ENCODE measurements at places on chromosomes 4 and X.

- no peaks in the 10 kb centered on the region for H3K36me3 ChIP-seq
- H3K27ac ChIP-seq, result no peak overlapping the region
- no peak for DNase-seq
These were observed 21.9 kb downstream of the AP1AR start for GRCh38 chr4:112253382-112254000.

- H3K4me1 ChIP-seq, result peaks cover 65% of the 10 kb centered on the region
- DNase-seq, result no peak
- no peaks in the 10 kb centered on the region for H3K27me3 ChIP-seq
- no peaks in the 10 kb centered on the region for H3K36me3 ChIP-seq
- H3K27ac ChIP-seq, result no peak overlapping the region
- H3K4me3 ChIP-seq, result no peak overlapping the region
These were observed 6.6 kb downstream of the ZFX start for GRCh38 chrX:24156177-24156576.

GRCh38 chr4:154088741-154089140, 299.9 kb upstream of the SFRP2 start:
- no peak for DNase-seq
- no peaks in the 10 kb centered on the region for H3K27me3 ChIP-seq
- no peaks in the 10 kb centered on the region for H3K36me3 ChIP-seq
- no peak overlapping the region for H3K4me3 ChIP-seq
- H3K27ac ChIP-seq, result no peak overlapping the region

- no peak overlapping the region for H3K27ac ChIP-seq
- H3K27me3 ChIP-seq, result no peaks in the 10 kb centered on the region
- peak; percentile 22 for DNase-seq
- no peaks in the 10 kb centered on the region for H3K36me3 ChIP-seq
These were observed 5.6 kb upstream of the PCDH7 start for GRCh38 chr4:30714408-30715031.

- DNase-seq, result no peak
- H3K27ac ChIP-seq, result no peak overlapping the region
- H3K4me3 ChIP-seq, result no peak overlapping the region
- no peaks in the 10 kb centered on the region for H3K4me1 ChIP-seq
- no peaks in the 10 kb centered on the region for H3K36me3 ChIP-seq
- no peaks in the 10 kb centered on the region for H3K27me3 ChIP-seq
These were observed 127.2 kb upstream of the SLIT2 start for GRCh38 chr4:20124317-20125026.

GRCh38 chr4:35151816-35152572, 1092.3 kb downstream of the ARAP2 start:
- H3K36me3 ChIP-seq, result no peaks in the 10 kb centered on the region
- H3K27ac ChIP-seq, result no peak overlapping the region
- no peak overlapping the region for H3K4me3 ChIP-seq
- no peaks in the 10 kb centered on the region for H3K27me3 ChIP-seq
- H3K4me1 ChIP-seq, result no peaks in the 10 kb centered on the region

DNA sequence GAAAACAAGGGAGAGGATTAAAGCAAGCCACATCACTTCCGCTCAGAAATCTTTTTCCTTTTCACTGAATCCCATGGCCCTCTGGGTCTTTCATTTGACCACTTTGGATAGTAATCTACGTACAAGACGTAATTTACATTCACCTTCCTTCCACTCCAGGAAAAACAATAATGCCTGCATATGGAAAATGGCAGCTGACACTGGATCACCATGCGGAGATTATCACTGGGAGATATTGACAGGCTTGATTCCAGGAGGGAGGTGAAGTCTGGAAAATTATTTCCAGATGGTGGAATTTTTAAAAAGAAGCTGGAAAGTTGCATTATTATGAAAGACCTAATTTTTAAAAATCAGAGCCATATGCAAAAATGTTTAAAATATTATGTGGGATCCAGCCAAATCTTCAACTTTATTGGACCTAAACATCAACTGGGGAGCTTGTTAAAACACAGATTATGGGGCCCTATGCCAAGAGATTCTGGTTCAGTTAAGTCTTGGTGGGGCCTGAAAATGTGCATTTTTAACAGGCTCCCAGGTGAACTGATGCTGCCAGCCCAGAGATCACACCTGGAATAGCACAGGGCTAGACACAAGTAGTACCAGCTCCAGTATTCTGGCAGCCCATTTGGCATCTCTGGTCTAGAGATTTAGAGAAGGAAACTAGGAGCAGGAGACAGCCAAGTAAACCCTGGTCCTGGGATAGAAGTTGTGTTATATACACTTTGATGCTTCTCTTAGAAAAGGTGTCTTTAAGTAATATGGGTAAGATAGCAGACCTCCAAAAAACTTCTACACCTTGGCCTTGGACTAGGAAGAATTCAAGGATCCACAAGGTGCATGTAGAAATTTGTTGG, 290.3 kb upstream of the LDB2 start:
- H3K27ac ChIP-seq, result no peak overlapping the region
- H3K4me3 ChIP-seq, result no peak overlapping the region
- no peak for DNase-seq

GRCh38 chr4:137533855-137534254, 1.6 kb upstream of the PCDH18 start:
- peaks cover 10% of the 10 kb centered on the region for H3K4me1 ChIP-seq
- no peaks in the 10 kb centered on the region for H3K27me3 ChIP-seq
- peak overlapping the region; percentile 92 for H3K27ac ChIP-seq
- no peaks in the 10 kb centered on the region for H3K36me3 ChIP-seq
- DNase-seq, result no peak
- peak overlapping the region; percentile 62 for H3K4me3 ChIP-seq

DNA sequence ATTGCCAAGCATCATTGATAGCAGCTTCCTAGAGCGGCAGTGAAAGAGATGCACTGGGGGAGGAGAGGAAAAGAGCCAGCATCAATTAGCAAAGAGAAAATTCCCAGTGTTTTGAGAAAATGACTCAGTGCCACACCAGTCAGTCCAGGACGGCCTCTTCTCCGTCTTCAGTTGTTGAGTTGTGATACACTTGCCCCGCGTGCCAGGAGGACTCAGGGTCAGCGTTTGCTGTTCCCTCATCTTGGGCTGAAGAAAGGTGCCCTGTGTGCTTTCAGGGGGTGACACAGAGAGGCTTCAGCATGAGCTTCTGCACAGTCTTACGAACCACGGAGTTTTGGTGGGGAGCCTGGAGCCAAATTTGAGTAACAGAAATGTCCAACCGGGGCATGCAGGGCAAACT, 82.3 kb downstream of the GPR143 start:
- no peak overlapping the region for H3K27ac ChIP-seq
- H3K4me3 ChIP-seq, result no peak overlapping the region
- no peak for DNase-seq

- H3K4me1 ChIP-seq, result no peaks in the 10 kb centered on the region
- no peaks in the 10 kb centered on the region for H3K27me3 ChIP-seq
- DNase-seq, result no peak
- H3K36me3 ChIP-seq, result no peaks in the 10 kb centered on the region
These were observed 108.1 kb downstream of the MGST2 start for GRCh38 chr4:139773560-139774318.

DNA sequence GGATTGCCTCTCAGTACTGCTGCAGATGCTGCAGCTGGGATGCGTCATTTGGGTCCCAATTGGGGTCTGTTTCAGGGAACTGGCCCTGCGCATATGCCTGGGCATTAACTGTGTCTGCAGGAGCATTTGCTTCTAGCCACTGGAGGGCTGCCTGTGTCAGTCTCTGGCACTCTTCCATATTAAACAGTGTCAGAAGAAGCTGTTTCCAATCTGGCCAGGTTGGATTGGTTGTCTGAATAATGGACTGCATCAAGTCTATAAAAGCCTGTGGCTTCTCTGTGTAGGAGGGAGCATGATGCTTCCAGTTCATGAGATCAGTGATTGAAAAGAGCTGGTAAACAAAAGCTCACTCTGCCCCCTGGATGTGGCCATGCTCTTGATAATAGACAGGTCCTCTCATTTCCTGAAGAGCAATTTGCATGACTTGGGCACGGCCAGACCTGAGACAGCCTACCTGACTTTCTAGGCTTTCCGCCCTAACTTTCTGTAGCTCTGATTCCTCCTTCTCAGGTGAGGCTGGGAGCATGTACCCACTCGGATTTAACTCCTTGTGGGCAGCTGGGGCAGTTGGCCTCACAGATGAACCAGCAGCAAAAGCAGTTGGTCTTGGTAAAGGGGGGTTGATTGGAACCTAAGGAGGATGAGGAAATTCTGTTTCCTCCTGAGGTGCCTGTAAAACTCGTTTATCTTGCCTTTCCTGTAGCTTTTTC, 29.2 kb downstream of the SULT1E1 start:
- no peak overlapping the region for H3K27ac ChIP-seq
- no peak for DNase-seq
- peaks cover 4% of the 10 kb centered on the region for H3K4me1 ChIP-seq
- H3K4me3 ChIP-seq, result no peak overlapping the region
- no peaks in the 10 kb centered on the region for H3K36me3 ChIP-seq

Measured in tibial artery (tissue), 4 donors.